ENCODE measurements at places on chromosomes 12 and 14.

DNA sequence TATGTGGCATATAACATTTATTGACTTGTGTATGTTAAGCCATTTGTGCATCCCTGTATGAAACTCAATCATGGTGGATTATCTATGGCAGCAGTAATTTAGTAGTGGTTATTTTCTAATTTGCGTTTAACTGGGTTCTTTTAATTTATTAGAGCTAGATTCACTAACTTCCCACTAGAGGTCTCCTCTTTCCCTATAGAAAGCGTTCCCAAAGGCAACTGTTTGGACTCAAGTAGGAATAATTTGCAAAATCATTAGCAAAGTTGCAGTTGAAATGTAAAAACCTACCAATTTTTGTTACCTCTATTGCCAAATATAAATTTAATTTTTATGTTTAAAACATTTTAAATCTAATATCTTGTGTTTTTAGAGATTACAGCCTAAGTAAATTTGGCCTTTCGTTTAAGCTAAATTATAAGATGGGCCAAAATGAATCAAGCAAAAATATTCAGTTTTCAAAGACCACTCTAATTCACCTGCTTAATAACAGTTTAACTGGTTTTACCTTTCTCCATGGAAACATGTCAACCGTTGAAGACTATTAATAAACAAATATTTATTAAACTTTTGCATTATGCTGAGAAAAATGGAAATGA, 6.0 kb downstream of the DMAC2L start:
- DNase-seq = no peak

GRCh38 chr12:2999265-2999841, 40.2 kb downstream of the TEAD4 start:
- no peak for DNase-seq

- DNase-seq = no peak
These were observed 290.9 kb downstream of the CACNA1C start for GRCh38 chr12:2343681-2344080.

- DNase-seq = no peak
These were observed 38.4 kb upstream of the ATXN7L3B start for GRCh38 chr12:74499192-74499591.

DNA sequence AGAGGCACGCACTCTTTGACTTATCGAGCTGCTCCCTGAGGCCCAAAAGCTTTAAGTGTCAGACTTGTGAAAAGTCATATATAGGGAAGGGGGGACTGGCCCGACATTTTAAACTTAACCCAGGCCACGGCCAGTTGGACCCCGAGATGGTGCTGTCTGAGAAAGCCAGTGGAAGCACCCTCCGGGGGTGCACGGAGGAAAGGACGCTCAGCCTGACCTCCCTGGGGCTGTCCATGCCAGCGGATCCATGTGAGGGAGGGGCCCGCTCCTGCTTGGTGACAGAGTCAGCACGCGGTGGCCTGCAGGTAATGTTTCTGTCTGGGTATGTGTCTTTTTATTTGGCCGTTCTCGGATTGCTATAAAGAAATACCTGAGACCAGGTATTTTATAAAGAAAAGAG, 7.0 kb downstream of the ZNF839 start:
- DNase-seq = no peak

- peak; percentile 48 for DNase-seq
These were observed 2.5 kb downstream of the USP44 start for GRCh38 chr12:95548539-95549391.

DNA sequence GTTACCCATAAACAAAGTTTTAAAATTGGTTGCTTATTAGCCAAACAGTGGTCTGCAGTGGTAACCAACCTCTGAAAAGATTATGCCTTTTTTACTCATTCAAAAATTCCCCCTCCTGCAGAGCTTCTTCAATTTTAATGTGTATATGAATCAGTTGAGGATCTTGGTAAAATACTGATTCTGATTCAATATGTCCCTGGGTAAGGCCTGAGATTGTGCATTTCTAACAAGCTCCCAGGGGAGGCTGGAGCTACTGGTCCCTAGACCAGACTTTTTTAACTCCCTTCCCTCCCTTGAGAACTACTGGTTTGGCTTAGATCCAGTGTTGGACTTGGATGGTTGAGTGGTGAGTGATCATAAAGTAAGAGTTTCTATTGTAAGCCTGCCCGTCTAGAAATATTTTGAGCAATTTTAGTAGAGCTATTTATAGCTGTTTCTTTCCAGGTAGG, 90.2 kb downstream of the FUT8 start:
- no peak for DNase-seq

- no peak for DNase-seq
These were observed 924.5 kb downstream of the AACS start for GRCh38 chr12:125989696-125990095.

- DNase-seq = no peak
These were observed 23.8 kb upstream of the JPH4 start for GRCh38 chr14:23602181-23603095.

DNA sequence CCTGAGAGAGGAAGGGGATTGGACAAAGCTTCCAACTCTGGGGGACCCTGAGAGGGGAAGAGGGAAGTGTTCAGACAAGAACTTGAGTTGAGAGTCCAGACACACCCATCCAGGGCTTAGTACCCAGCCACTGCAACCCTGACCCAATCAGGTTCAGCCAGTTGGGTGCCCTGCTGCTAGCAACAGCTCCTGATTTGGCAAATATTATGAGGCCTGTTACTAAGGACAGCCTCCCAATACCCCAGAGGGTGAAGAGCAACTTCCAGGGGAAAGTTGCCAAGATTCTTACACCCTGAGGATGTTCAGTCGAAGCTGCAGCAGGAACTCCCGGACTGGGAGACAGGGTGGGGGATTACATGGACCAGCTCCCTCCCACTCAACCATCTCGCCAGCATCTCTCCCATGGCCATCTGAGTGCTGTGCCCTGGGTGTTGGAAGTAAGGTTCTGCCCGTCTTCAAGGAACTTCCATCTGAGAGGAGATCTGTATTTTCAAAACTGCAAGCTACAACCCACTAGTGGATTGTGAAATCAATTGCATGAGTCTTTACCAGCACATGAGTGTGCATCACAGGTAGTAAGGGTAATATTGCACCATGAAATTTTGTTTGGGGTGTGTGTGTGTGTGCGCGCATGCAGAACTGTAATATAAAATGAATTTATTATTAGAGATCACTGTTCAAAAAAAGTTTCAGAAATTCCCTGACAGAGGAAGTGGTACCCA, 11.5 kb upstream of the KRT78 start:
- DNase-seq = no peak

GRCh38 chr14:85813040-85813439, 283.1 kb downstream of the FLRT2 start:
- DNase-seq = no peak

DNA sequence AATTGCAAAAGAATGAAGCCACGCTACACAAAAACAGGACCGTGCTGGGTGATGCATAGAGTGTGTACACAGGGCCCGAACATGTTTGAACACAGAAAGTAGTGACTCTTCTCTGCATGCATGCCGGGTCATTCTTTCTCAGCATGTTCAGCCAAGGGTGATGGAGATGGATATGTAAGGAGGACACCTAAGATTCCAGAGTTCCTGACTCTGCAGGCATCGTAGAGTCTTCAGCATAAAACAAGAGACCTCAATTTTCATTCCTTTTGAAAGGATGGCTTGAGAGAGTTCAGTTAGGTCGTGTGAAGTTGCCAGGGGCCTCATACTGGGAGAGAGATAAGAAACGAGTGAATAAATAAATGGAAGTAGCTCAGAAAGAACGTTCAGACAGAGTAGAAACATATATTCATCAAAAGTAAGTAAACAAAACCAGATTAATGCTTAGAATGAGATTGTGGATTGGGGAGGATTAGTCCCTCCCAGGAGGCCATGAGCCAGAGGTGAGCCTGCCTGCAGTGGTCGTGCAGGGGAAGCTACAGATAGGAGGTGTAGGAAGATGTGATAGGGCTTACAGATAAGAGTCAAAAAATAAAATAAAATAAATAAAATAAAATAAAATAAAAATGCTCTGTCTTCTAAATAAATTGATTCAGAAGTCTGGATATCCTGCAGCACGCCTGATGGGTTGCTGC, 27.6 kb upstream of the SEL1L start:
- no peak for DNase-seq

DNA sequence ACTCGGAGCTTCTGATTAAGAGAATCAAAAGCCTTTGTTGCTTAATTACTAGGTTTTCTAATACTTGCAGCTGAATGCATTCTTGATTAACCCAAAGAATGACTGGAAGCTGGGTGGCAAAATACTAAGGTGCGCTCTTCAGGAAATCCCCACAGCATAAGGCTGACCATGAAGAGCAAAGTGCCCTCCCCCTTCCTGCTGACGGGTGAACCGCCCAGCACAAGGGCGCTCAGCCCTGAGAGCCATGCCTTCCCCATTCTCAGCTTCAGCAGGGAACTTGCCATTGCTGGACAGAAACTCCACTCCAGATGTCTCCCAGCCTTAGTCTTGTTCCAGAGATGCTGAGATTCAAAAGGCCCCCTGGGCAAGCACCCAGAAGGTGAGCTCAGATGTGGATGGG, 27.2 kb upstream of the FBRSL1 start:
- DNase-seq = no peak

Measured in stimulated activated CD4-positive, alpha-beta T cell treated with anti-CD3 and anti-CD28 coated beads, Interleukin-15, amount 100 ng/mL, for 1 hour (primary cell).